ENCODE measurements at places on chromosomes 11 and 22. TPM values are rescaled to one million over a fixed set of nuclear protein-coding genes. Genes with fewer than 3 reads are reported as not detected.

The KRTAP5-10 gene
- not detected for total RNA-seq

The NXPE1 gene
- total RNA-seq: not detected

- H3K27ac ChIP-seq: no peak overlapping the region
- H3K4me3 ChIP-seq: no peak overlapping the region
- DNase-seq: no peak
- H3K36me3 ChIP-seq: no peaks in the 10 kb centered on the region
- H3K4me1 ChIP-seq: no peaks in the 10 kb centered on the region
Observed at GRCh38 chr22:20175597-20175900, 24.7 kb upstream of the CCDC188 start.

DNA sequence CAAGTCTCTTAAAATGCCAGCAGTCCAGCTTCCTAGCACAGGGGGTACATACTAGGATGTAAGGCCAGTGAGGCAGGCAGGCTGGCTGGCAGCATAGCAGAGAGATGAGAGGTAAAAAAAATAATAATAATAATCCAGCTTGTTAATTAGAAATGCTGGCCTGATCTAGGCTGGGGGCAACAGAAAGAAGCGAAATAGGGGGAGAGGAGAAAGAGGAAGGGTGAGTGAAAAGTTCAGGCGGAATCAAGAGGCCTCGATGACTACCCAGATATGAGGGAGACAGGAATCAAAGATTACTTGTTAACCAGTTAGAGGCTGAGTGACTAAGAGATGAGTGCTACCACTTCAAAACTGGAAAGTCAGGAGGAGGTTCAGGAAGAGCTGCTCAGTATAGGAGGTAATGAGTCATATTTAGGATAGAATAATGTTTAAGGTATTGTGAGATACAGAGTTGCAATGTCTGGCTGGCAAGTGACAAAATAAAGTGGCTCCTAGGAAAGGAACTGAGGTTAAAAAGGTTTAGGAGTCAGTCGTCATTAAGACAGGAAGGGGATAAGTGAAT lies 2.8 kb downstream of the ALKBH8 start:
- DNase-seq: no peak
- peaks cover 4% of the 10 kb centered on the region for H3K36me3 ChIP-seq
- no peaks in the 10 kb centered on the region for H3K27me3 ChIP-seq

Measured in activated CD4-positive, alpha-beta memory T cell treated with anti-CD3 and anti-CD28 coated beads, Interleukin-2, amount 10 ng/mL, durations not matched to agents 7 days and 5 days (primary cell).